ENCODE measurements at places on chromosomes 16 and 17. TPM values are rescaled to one million over a fixed set of nuclear protein-coding genes. Genes with fewer than 3 reads are reported as not detected.

DNA sequence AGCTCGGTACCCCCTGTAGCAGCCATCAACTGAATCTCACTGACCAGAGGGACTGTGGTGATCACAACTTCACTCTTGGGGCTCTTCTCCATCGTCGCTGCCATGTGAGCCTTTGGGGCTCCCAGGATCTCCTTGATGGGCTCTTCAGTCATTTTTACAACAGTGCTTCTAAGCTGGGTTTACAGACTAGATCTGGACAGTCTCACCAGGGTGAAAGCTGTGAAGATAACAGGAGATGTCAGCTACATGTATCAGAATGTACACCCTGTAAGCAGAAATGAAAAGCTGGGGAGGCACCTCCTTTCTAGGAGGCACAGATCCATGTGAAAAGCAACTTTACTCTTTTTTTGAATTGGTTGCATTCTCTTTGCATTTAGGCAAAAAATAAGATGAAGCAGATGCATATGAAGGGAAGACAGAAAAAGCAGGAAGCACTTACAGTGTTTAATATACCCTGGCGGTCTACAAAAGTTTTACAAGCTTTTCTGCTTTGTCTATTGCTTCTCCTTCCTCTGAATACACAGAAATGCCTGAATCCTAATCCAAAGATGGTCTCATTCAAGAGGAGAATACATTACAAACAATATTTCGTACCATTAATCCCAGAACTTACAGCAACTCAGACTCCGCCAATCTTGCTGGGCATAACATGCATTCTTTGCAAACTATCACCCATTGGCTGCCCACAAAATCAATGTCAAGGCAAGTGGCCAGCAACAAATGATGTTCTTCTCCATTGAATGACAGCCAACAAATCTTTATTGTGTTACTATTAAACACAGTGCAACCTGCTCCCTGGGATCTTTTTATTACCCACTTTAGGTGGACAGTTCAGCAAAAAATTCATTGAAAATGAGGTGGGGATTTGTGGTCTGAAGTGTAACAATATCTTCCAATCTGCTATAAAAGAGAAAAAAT, 1.5 kb downstream of the TMEM100 start:
- DNase-seq: no peak

DNA sequence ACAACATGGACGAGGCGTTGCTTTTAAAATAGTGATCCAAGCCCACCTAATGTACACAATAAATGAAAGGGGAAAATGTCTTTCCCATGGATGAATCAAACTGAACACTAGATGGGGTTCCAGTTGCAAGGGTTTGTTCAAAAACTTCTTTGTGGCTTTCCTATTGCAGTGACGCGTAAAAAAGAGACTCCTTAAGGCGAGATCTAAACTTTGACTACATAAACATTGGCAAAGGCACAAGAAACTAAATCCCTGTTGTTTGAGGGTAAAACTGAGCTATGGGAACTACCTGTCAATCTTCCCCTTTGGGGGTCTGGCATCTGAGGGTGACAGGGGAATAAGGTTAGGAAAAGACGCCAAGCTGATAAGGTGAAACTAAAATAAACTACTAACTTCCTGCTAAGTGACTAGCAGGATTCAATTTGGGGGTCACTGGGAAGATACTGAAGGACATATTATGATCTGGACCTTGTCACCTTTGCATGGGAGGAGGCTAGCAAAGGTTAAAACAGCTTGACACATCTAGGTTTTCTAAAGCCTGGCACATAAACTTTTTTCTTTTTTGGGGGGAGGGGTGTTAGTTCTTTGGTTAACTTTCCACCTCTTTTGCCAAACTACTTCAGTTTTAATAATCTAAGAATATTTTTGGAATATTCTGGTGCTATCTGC, 4.7 kb downstream of the SALL1 start:
- DNase-seq: no peak

- DNase-seq: no peak
Observed at GRCh38 chr17:49516180-49516579, 21.1 kb downstream of the NGFR start.

DNA sequence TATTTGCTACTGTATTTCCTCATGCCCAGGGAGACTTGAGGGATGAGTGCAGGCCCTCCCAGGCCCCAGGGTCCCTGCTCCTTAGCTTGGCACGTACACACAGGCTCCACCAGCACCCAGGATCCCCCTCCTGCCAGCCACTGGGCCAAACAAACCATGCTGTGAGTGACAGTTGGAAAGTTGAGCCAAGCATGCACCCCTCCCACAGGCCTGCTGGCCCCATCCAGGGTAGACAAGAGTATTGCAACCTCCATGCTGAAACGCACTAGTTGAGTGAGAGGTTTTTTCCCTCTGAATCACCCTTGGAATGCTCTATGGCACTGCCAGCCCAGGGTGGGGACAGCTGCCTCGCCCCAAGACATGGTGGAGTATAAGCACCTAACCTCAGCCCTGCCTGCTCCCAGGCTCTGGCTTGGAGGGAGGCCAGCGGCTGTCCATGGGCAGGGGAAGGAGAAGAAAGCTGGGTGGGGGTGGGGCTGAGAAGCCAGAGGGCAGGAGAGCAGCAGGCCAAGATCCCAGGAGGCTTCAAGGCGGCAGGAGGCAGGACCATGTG, 49.6 kb downstream of the PITPNM3 start:
- peak; percentile 9 for DNase-seq

- DNase-seq: no peak
Observed at GRCh38 chr16:68993456-68993855, 112.0 kb upstream of the HAS3 start.

DNA sequence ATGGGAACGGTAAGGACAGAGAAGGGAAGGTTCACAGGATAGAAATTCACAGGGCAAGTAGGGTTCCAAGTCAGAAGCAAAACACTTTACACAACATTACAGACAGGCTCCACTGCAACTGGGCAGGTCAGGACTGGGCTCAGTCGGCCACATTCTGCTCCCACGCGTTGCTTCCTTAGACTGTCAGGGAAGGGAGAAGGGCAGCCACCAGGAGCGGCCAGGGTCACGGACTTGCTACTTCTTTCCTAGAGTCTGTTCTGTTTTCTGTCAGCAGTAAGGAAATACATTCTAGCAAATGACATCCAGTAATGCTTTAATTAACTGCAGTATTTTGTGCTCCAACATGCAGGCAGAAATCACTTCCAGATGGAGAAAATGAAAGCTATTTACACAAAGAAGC, 160.3 kb upstream of the RPH3AL start:
- no peak for DNase-seq

DNA sequence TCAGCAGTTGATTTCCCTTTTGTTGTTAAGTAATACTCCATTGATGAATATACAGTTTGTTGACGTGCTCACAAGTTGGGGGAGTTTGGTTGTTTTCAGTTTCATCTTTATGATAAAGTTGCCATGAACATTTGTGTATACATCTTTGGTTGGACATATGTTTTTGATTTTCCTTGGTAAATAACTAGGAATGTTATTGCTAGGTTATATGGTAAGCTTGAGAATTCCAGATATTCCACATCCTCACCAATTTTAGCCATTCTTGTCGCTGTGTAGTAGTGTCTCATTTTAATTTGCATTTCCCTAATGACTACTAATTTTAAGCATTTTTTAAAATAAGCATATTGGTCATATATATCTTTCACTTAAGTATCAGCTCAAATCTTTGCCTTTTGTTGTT, 55.0 kb upstream of the RASL10B start:
- no peak for DNase-seq

GRCh38 chr17:82447876-82448275, 2.7 kb downstream of the CYBC1 start:
- no peak for DNase-seq

DNA sequence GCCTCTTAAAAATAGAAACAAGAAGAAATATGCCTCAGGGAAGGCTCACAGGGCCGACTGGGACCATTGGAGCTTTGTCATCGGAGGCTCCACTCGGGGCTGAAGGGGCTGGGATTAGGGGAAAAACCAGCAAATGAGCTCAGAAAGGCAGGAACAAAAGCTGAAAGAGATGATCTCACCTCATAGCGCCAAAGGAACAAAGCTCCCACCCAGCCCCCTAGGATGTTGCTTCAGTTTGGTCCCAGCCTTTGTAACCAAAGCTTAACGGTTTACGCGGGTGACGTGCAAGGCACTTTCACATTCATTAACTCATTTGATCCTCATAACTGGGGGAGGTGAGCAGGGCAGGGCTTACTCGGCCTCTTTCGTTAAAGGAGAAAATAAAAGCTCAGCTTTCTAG, 168.5 kb upstream of the DYNLRB2 start:
- DNase-seq: no peak

DNA sequence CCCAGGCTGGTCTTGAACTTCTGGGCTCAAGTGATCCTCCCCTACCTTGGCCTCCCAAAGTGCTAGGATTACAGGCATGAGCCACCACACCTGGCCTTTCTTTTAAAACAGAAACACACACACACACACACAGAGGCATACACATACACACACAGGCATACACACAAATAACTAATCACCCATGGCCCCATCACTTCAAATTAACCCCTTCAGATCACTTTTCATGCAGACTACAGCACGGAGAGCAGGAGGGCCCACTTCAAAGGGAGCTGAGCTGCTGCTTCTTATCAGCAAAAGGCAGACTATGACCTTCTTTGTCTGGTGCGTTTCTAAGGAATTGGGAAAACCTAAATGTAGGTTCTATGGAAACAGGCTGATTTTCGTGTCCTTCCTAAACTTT, 1.9 kb downstream of the CLCN7 start:
- no peak for DNase-seq

- DNase-seq: peak; percentile 48
Observed at GRCh38 chr16:117379-118365, 20.8 kb downstream of the NPRL3 start.

- peak; percentile 79 for DNase-seq
Observed at GRCh38 chr16:89574681-89575246, 794 bp upstream of the CPNE7 start.

DNA sequence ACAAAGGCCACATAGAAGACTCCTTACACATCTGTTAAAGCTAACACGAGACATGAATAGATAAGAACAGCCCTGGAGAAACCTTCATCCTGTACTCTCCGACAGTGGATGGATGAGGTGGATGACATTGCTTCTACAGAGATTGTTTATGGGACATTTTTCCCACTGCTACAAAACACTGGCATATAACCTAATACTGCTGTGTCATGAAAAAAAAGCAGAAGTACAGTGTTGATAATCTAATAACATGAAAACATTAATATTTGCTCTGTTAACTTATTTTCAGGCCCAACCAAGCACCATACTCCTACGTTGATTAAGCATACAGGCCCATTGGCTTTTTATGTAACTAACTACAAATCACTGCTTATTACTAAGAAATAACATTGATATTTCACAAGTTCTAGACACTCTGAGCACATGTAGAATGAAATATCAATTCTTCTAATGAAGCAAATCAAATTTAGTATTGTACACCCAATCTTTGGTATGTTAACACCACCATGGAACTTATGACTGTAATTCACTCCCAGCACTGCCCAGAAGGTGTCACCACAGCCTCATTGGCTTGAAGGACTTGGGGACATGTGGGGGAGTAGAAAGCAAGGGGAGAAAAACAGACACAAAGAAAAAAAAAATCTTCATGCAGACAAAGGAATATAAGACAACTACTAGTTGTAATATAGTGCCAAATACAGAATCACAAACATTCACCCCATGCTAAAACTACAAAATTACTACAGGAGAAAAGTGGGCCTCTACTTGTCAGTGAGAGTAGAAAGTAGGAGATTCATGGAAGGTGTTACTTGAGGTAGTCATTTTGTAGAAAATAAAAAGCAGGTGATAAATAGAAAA, 330.0 kb upstream of the PMFBP1 start:
- DNase-seq: peak; percentile 87

DNA sequence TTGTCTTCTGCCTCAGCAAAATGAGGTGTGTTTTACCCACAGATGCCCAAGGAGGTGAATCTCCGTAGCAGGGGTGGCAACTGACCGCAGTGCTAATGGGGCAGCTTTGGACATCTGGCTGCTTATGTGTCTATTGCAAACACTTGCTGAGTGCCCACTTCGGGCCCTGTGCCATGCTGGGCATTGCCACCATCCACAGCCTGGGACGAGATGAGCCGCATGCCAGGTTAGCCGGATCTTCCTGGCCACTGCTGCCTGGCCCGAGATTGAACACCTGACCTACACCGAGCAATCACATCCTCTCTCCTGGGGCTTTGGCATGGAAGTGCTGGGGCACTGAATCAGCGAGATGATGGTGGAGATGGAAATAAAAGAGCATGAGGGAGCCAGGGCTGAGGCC, 238.7 kb downstream of the GSG1L start:
- no peak for DNase-seq

DNA sequence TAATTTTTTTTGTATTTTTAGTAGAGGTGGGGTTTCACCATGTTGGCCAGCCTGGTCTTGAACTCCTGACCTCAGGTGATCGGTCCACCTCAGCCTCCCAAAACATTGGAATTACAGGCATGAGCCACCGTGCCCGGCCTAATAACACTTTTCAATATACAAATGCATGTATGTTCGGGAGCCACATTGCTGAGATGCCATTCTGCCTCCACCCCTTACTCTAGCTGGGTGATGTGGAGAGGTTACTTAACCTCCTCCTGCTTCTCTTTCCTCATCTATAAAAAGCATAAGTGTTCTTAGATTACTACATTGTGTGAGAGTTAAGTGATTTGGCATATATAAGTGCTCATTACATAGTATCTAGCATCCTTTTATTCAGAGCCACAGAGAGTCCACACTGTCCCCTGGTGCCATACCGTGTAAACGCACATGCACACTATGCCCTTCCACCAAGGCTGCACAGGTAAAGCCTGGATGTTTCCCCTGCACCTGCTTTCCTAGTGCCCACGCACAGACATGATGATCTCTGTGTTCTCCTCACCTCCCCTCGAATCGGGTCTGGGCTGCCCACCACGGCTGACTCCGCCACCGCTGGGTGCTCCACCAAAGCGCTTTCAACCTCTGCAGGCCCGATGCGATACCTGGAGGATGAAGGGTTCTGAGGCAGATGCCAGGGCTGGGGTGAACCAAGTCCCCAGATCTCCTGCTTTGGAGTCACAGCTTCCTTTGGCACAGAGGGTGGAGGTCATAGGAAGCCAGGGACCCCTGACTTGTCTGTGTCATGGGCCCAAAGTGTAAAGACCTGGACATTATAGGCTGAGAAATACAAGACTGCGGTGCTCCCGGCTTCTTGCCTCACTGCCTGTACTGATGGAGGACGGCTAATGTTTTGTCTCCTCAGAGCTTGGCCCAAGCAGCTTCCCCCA, 49.0 kb upstream of the ACSM2B start:
- DNase-seq: no peak

DNA sequence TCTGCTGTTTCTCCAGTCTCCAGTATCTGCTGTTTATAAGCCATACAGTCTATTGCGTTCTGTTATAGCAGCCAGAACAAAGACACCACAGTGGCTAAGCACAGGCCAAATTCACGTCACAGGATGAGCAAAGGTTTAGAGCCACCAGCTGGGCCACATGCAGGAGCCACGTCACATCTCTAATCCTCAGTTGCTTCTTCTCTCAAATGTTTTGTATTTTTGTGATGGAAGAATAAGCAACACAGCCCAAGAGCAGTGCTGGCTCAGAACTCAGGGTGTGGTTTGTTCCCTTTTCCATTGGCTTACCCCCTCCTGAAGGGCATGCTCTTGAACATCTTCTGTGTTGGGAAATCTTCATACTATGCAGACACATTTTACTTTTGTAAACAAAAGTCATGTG, 309.4 kb upstream of the CDH5 start:
- DNase-seq: no peak

The CCL16 gene
- under 0.01 TPM for total RNA-seq

The ZC3H7A gene
- 53.2 TPM for total RNA-seq

The KCNH6 gene
- under 0.01 TPM for total RNA-seq

The KRTAP17-1 gene
- total RNA-seq: not detected

All from lung microvascular endothelial cell (primary cell).